Stimulated activated CD8-positive, alpha-beta memory T cell treated with anti-CD3 and anti-CD28 coated beads, Interleukin-12 subunit alpha, Interleukin-12 subunit beta, amount 100 ng/mL, for 1 hour (primary cell): ENCODE measurements at places on chromosomes 3 and 15.

DNA sequence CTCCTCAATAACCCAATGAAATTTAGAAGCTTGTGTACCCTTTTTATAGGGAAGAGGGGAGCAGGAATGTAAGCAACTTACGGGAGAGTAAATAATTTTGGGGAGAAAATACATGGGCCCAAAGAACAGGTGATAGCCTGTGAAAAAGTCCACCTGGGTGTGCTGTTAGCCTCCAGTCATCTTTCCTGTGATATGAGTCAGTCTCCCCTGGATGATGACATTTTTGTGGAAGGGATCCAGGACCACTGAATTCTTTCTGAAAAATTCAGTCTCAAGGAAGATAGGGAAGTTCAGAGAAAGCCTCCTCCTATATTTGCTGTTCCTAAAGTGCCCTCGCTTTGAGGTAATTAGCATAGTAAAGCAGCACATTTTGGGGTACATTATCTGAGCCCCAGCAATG is 149.8 kb downstream of the SQOR start:
- DNase-seq: no peak

DNA sequence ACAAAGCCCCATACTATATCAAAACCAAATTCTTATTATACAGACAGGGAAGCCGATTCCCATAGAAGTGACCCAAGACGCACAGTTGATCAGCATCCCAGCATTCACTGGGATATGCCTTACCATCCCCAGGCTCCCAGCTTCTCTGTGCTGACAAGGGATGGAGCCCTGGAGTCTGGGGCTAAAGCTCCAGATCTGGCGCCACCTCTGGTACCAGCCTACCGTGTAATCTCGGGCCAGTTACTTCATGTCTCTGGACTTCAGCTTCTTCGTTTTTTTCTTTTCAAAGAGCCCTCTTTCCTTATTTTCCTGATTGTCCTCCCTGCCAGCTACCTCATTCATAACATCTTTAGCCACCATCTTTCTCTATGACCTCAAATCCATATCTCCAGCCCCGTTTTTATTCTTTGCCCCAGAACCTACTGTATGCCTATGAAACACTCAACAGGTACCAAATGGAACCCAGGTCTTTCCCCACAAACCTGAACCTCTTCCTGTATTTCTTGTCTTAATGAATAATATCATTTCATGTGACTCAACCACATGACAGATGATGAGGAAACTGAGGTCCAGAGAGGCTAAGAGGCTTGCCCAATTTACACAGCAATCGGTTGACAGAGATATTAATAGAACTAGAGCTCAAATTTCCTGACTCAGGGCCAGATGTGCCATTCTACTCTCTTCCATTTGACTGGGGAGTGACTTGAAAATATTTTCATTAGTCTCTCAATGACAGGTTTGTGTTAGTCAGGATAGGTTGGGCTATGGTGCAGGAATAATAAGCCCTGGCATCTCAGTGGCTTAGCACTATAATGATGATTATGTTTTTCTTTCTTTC is 85.4 kb upstream of the TLE3 start:
- no peak for DNase-seq

GRCh38 chr3:42023380-42023779 is 61.5 kb upstream of the ULK4 start:
- no peak for DNase-seq

DNA sequence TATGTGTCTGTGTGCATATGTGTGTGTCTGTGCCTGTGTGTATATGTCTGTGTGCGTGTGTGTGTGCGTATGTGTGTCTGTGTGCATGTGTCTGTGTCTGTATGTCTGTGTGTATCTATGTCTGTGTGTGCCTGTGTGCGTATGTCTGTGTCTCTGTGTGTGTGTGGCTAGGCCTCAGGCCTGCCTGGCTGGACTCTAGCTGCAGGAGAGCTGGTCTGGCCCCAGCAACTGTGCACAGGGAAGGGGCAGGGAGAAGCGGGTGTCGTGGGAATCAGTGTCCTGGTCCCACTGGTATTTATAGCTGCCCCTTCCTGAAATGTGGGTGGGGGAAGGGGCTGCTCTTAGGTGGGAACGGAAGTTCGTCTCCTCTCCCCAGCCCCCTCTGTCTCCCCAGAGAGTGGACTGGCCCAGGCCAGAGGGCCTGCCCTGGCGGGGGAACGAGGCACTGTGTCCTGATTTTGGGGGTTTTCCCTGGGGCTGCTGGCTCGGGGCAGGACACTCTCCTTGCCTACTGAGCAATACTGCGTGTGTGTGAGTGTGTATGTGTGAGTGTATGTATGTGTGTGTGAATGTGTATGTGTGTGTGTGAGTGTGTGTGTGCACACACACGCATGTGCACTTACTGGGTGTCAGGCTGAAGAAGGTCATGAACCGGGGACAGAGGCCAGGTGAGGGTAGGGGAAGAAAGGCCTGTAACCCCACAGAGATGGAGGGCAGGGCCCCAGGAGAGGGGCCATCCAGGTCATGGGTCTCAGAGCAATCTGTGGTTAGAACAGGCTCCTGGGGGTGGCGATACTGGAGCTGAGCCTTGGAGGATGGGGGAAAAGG is 6.6 kb downstream of the CSPG4 start:
- no peak for DNase-seq

DNA sequence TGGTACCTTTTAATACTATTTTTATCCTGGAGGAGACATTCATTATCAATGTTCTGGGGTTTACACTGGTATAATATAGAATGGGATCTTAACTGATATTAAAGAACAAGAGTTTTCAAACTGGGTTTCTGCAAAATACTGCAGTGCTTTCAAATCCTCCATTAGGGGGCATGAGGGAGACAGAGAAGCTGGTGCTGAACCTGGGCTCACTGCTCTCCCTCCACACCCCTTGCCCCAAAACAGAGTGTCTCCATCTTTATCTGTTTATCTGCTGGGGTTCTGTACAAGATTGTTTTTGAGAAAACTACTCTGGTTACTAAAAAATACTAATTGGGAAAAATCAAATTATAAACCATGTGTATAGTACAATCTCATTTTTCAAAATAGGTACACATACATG is 41.7 kb downstream of the CADPS start:
- DNase-seq: no peak

DNA sequence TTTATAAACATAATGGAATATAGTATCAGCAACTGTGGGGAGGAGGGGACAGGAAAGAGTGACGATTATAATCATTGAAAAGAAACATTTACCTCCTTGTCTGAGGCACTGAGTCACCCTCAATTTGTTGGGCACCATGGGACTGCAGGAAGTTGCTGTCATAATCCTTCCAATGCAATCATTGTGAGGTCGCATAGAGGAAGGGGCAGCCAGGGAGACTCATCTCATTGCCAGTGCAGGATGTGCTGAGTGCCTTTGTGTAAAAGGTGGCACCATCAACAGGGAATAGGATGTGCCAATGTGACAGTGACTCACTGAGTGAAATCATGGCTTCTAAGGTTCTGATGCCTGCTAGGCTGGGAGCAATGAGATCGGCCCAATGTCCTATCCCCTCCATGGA is 300.4 kb upstream of the ADAMTS9 start:
- no peak for DNase-seq

- DNase-seq: no peak
Measured at GRCh38 chr3:74711913-74712512, 97.6 kb upstream of the CNTN3 start.

DNA sequence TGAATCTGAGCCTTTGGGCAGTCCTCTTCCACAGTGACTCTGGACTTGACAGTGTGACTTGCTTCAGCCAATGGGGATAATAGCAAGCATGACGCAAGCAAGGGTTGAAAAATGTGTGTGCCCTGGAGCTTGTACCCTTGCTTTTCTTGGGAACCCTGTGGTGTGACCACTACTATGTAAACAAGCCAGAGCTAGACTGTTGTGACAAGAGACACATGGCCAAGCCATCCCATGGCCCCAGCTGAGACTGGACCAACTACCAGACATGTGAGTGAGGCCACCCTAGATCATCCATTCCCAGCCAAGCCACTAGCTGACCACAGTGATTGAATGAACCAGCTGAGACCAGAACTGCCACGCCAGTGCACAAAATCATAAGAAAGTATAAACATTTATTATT is 11.8 kb downstream of the MYO1E start:
- no peak for DNase-seq
